ENCODE measurements at places on chromosomes 12 and 14.

DNA sequence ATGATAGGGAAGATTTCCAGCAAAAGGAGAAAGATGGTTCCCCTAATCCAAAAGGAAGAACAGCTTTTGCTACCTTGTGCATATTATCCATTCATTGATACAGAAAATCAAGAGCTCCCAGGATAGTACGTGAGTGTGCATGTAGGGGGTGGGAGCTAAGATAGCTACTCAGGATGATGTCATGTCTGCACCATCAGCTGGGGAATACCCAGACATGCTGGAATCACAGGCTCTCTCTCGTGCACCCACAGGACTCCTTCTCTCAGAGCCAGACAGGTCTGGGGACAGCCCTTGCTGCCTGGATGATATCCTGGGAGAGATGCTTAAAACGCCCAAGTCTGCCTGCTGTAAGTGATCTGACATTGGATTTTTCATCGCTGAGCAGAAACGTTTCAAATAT is 38.9 kb downstream of the FOXN3 start:
- DNase-seq = no peak

- no peak for DNase-seq
Measured at GRCh38 chr14:21019366-21019765, 5.5 kb downstream of the NDRG2 start.

- no peak for DNase-seq
Measured at GRCh38 chr14:72621387-72622065, 272.4 kb downstream of the DPF3 start.

DNA sequence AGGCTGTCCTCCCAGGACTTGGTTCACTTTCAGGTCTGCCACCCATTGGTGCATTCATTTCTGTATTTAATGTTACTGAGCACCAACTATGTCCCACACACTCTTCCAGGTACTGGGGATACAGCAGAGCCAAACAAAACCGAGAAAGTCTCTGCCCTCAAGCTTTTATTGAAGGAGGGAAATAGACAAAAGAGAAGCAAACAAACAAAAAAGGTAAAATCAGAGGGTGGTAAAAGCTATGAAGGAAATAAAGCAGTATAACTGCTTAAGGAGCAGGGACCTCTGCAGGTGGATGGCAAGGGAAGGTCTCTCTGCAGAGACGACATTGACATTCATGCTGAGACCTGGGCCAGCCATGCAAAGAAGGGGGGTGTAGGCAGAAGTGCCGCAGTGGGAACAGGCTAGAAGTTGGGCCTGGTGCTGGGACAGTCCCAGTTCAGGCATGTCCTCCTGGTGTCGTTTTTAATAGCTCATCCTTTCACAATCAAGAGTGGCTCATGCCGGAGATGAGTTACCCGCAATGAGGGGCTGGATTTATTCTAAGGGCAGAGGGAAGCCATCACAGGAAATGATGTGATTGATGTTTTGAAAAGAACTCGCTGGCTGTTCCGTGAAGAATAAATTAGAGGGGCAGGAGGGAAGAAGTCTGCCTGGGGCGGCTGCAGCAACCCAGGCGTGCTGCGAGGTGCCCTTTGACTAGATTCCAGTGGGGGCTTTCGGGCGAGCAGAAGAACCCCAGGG is 72.8 kb downstream of the IRF2BPL start:
- no peak for DNase-seq

- no peak for DNase-seq
Measured at GRCh38 chr12:29499235-29499634, 1.7 kb upstream of the OVCH1 start.

GRCh38 chr12:118714051-118714460 is 267.3 kb upstream of the SRRM4 start:
- DNase-seq = no peak

DNA sequence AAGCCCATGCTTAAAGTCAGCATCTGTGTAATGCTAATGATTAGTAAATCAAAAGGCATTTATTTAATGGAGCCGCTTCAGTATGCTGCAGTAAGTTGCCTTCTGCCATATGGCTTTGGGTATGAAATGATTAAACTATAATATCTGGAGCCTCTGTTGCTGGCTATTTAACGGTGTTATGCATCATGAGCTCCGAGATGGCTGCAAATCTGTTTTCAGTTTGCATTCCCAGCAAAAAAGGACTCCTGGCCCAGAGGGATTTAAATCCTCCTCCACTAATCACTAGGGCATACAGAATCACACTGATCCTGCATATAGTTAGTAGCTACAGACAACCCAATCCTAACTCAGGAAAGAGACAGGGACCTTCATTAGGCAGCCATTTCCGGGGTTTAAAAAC is 171.5 kb upstream of the EEA1 start:
- no peak for DNase-seq

- DNase-seq = no peak
Measured at GRCh38 chr14:69235708-69236107, 24.2 kb upstream of the GALNT16 start.

DNA sequence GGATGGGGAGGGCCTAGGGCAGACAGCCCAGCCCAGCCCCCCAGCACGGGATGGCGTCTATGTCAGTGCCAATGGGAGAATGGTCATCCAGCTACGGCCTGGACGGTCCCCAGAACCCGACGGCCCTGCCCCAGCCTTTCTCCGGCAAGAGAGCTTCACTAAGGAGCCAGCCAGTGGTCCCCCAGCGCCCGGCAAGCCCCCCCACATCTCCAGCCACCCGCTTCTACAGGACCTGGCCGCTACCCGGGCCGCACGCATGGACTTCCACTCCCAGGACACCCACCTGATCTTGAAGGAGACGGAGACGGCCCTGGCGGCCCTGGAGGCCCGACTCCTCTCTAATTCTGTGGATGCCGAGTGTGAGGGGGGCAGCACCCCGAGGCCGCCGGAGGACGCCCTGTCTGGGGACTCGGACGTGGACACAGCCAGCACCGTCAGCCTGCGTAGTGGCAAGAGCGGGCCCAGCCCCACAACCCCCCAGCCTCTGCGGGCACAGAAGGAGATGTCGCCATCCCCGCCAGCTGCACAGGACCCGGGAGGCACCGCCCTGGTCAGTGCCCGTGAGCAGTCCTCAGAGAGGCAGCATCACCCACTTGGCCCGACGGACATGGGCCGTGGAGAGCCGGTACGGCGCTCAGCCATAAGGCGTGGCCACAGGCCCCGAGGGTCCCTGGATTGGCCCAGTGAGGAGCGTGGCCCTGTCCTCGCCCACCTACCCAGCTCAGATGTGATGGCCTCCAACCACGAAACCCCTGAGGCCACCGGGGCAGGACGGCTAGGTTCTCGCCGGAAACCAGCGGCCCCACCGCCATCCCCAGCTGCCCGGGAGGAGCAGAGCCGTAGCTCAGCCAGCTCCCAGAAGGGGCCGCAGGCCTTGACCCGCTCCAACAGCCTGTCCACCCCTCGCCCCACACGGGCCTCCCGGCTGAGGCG is 21.9 kb downstream of the CEP170B start:
- no peak for DNase-seq

- DNase-seq = no peak
Measured at GRCh38 chr14:42140831-42141279, 534.2 kb downstream of the LRFN5 start.

DNA sequence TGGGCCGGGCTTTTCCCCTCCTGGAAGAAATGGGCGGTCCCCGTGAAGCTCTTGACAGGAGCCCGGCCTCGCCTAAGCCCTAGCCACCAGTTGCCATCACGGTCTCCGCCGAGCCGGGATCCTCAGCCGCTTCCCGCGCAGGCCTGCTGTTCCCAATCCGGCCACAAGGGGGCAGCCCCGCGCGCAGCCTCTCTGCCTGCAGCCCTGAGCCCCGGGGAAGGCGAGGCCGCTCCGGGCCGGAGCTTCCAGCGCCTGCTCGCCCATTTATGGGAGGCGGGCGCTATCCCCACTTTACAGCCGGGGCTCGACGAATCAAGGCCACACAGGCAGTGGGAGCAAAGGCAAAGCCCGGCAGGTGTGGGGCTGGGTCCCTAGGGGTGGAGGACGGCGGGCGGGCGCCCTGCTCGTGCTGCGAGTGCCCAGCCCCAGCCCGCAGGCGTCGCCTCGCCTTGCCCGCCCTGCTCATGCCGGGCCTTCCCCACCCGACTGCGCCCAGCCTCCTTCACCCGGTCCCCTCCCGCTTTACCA is 61.5 kb downstream of the LGMN start:
- DNase-seq = peak; percentile 53

DNA sequence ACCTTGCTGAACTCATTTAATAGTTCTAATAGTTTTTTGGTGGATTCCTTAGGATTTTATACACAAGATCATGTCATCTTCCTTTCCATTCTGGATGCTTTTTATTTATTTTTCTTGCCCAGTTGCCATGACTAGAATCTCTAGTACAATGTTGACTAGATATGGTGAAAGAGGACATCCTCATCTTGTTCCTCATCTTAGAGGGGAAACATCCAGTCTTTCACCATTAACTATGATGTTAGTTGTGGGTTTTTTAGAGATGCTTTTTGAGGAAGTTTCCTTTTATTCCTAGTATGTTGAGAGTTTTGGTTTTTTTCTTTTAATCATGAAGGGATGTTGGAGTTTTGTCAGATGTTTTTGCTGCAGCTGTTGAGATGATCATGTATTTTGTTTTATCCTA is 8.7 kb downstream of the ANKRD13A start:
- DNase-seq = no peak

DNA sequence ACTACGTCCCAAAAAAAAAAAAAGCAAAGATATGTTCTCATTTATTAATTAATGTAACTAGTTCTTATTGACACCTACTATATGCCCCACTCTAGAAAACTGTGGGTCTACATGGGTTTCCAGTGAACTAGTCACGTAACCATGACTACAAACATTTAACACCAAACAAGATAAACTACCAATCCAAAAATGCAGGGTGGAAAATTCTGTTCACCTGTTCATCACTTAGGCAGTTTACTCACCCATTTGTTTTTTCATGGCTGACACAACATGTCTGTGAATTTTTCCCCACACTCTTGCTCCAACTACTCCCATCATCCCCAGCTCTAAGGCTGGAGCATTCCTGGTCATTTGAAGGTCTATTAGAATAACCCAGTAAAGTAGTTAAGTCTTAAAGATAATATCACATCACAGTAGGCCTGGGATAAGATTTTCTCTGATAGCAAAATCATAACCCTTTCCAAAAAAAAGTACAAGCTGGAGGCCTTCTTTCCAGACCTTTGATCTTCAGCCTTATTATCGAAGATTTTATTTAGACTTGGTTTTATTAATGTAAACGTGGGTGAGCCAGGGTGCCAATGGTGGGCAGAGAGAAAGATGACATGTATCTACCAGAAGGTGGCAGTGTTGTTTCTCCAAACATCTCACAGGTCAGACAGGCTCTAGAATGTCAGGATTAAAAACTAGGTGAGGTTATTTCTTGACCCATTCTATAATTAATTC is 61.6 kb upstream of the DAAM1 start:
- DNase-seq = no peak

- no peak for DNase-seq
Measured at GRCh38 chr14:102696856-102697495, 80.3 kb upstream of the TRAF3 start.

DNA sequence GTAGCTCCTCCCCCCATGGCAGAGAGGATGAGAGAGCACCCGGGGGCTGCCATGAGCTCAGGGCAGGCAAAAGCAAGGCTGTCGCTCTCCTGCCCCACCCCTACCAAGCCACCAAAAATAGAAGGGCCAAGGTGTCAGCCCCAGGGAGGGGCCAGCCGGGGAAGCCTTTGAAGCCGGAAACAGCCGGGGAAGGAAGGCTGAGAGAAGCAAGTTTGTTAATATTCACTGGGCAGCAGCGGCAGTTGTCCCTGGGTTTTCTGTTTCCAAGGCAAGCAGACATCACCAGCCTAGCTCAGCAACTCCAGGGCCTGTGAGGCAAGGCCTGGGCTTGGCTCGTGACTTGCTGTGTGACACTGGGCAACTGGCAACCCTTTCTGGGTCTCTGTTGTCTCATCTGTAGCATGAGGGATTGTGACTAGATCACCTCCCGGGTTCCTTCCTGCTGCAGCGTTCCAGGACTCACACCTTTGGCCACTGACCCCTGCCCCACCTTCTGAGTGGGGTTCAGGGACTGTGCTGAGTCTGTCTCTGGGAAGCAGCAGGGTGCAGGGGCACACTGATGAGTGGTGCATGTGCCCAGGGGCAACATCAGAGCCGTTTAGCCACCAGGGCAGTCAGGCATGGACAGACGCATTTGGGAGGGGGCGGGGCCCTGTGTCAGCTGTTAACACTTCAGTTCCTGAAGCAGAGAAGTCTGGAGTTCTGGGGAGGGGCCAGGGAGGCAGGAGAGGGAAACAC is 24.3 kb downstream of the SYNDIG1L start:
- DNase-seq = peak; percentile 16

DNA sequence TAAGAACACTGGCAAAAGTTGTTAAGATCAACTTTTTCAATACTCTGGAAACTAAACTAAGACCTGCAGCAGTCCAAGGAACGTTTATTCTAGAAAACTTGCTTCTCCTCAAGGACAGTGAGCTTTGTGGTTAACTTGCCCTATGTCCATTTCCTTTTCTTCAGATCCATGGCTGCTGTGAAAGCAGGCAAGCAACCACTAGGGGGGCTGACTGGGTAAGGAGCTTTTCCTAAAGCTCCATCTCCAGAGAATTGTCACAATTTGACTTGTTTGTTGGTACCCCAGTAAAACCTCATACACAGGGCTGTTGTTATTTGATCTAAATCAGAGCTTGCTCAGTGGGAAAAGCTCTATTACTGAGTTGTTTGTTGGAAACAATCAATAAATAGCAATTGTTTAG is 10.1 kb upstream of the RPL10L start:
- no peak for DNase-seq

DNA sequence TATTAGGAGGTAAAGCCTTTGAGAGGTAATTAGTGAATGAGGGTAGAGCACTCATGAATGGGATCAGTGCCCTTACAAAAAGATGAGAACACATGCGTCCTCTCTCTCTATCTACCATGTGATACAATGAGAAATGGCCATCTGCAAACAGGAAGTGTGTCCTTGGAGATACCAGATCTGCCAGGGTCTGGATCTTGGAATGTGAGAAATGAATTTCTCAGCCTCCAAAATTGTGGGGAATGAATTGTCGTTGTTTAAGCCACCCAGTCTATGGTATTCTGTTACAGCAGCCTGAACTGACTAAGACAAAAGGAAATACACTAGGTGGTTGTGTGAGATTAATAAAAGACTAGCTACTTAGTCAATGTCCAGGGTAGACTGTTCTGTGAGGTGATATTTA is 366.6 kb downstream of the NELL2 start:
- no peak for DNase-seq

- no peak for DNase-seq
Measured at GRCh38 chr14:53032838-53033390, 82.1 kb upstream of the FERMT2 start.

DNA sequence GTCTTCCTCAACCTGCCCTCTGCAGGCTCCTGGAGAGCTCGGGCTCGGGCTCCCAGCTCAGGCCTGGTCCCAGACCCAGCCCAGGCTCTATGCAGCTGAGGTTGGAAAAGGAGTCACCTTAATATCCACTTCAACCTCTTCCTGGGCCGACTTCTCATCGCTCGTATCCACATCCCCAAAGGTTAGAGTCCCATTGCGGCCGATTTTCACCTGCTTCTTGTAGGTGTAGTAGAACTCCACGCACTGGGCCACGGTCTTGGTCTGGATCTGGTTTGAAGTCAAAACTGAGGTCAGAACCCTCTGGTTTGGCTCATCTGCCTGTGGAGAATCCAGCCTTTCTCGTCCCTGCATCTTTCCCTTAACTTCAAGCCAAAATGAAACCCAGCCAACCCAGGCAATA is 8.4 kb upstream of the PNMA1 start:
- DNase-seq = no peak

Data from stimulated activated CD4-positive, alpha-beta T cell treated with anti-CD3 and anti-CD28 coated beads, Interleukin-1b, Interleukin-23, amount 100 ng/mL, for 1 hour (primary cell).